ENCODE measurements at places on chromosomes 2 and 18. TPM values are rescaled to one million over a fixed set of nuclear protein-coding genes. Genes with fewer than 3 reads are reported as not detected.

SERPINB3 gene
- 46.5 TPM for polyA plus RNA-seq

CYRIA gene
- polyA plus RNA-seq: 4.4 TPM

YES1 gene
- polyA plus RNA-seq: 12.1 TPM

PSMA8 gene
- polyA plus RNA-seq: not detected

CAD gene
- polyA plus RNA-seq: 16.5 TPM

PLEKHH2 gene
- polyA plus RNA-seq: 2.6 TPM

CD226 gene
- polyA plus RNA-seq: under 0.01 TPM

SLC30A3 gene
- not detected for polyA plus RNA-seq

FASTKD2 gene
- 7.4 TPM for polyA plus RNA-seq

NCL gene
- polyA plus RNA-seq: 192 TPM

TANC1 gene
- 4.9 TPM for polyA plus RNA-seq

GAL3ST2 gene
- polyA plus RNA-seq: not detected

SPATA3 gene
- not detected for polyA plus RNA-seq

KLHL14 gene
- polyA plus RNA-seq: 0.15 TPM

REG3A gene
- 73.4 TPM for polyA plus RNA-seq

AKAIN1 gene
- not detected for polyA plus RNA-seq

IDH1 gene
- 47.9 TPM for polyA plus RNA-seq

LYPD6 gene
- 0.80 TPM for polyA plus RNA-seq

BCL11A gene
- 1.2 TPM for polyA plus RNA-seq

TMEFF2 gene
- 0.46 TPM for polyA plus RNA-seq

SLC23A3 gene
- polyA plus RNA-seq: 0.50 TPM

CFC1 gene
- polyA plus RNA-seq: 8.6 TPM

SLC38A11 gene
- polyA plus RNA-seq: 1.5 TPM

LRRC30 gene
- not detected for polyA plus RNA-seq

RGPD5 gene
- 4.5 TPM for polyA plus RNA-seq

MALT1 gene
- 4.9 TPM for polyA plus RNA-seq

PLEKHM3 gene
- polyA plus RNA-seq: 3.5 TPM

HNRNPLL gene
- polyA plus RNA-seq: 13.6 TPM

CLEC4F gene
- polyA plus RNA-seq: not detected

RAB6C gene
- not detected for polyA plus RNA-seq

SOWAHC gene
- polyA plus RNA-seq: 7.2 TPM

C2orf92 gene
- 4.2 TPM for polyA plus RNA-seq

IL36G gene
- polyA plus RNA-seq: not detected

UGT1A6 gene
- polyA plus RNA-seq: 3.5 TPM

RTP5 gene
- polyA plus RNA-seq: not detected

ANKRD12 gene
- polyA plus RNA-seq: 10.0 TPM

DRC1 gene
- not detected for polyA plus RNA-seq

SATB2 gene
- 1.1 TPM for polyA plus RNA-seq

LOXHD1 gene
- 0.03 TPM for polyA plus RNA-seq

LCT gene
- not detected for polyA plus RNA-seq

POTEI gene
- 0.06 TPM for polyA plus RNA-seq

STARD6 gene
- not detected for polyA plus RNA-seq

CFAP65 gene
- polyA plus RNA-seq: not detected

TRABD2A gene
- 0.48 TPM for polyA plus RNA-seq

RSAD2 gene
- polyA plus RNA-seq: 0.75 TPM

SLC8A1 gene
- polyA plus RNA-seq: 0.75 TPM

BCL2 gene
- polyA plus RNA-seq: 1.5 TPM

PTGR3 gene
- 10.6 TPM for polyA plus RNA-seq

LRATD1 gene
- 3.2 TPM for polyA plus RNA-seq

PXDN gene
- 5.0 TPM for polyA plus RNA-seq

TLX2 gene
- not detected for polyA plus RNA-seq

DPYSL5 gene
- polyA plus RNA-seq: not detected

BMPR2 gene
- 5.6 TPM for polyA plus RNA-seq

WDR12 gene
- polyA plus RNA-seq: 9.3 TPM

ADAM23 gene
- 1.4 TPM for polyA plus RNA-seq

VWA3B gene
- polyA plus RNA-seq: 0.46 TPM

RPIA gene
- 21.7 TPM for polyA plus RNA-seq

HOXD1 gene
- 0.12 TPM for polyA plus RNA-seq

RGPD3 gene
- 0.06 TPM for polyA plus RNA-seq

PSTPIP2 gene
- polyA plus RNA-seq: 6.6 TPM

All from stomach (tissue), 19 donors.